Activated CD8-positive, alpha-beta memory T cell treated with anti-CD3 and anti-CD28 coated beads, Interleukin-2, amount 10 ng/mL, durations not matched to agents 7 days and 5 days (primary cell): ENCODE measurements at places on chromosomes 7 and 10. TPM values are rescaled to one million over a fixed set of nuclear protein-coding genes. Genes with fewer than 3 reads are reported as not detected.

DNA sequence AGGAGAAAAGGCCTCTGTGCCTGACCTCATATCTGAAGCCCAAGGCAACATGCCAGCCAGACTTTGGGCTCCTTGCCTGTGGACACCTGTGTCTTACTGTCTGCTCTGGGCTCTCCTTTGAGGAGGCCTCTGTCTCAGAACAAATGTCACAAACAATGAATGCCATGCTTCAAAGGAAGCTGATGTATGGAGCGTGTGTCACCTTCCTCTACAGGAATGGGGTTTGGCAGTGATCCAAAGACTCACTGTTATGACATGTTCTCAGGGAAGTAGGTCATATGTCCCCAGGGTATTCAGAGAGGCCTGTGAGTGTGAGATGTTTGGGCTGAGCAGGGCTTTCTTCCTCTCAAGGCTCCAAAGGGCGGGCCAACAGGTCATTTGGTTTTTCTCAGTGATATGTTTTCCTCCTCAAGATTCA, 38.4 kb downstream of the PTPRE start:
- no peak overlapping the region for H3K4me3 ChIP-seq
- H3K27me3 ChIP-seq = peaks cover 13% of the 10 kb centered on the region
- DNase-seq = no peak
- no peak overlapping the region for H3K27ac ChIP-seq
- H3K36me3 ChIP-seq = no peaks in the 10 kb centered on the region

TFEC gene
- total RNA-seq = 1.0 TPM

GRCh38 chr10:125344573-125345171, 184.3 kb upstream of the CTBP2 start:
- DNase-seq = no peak
- no peaks in the 10 kb centered on the region for H3K4me1 ChIP-seq
- H3K36me3 ChIP-seq = no peaks in the 10 kb centered on the region
- no peak overlapping the region for H3K27ac ChIP-seq

DNA sequence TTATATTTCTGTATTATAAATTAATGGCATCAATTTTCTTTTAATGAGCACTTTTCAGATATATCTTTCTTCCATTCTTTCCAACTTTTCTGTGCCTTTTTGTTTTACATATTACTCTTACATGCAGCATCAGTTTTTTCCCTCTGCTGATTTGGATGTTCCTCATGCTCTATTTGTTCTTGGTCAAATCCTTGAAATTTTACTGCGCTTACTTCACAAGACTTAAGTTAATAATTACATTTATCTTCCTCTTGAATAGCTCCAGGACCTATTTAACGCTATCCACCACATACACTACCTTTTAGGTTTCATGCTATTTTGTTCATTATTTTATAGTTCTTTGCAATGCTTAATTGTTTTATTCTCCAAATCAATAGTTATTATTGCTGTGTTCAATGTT, 97.6 kb upstream of the CTTNBP2 start:
- no peaks in the 10 kb centered on the region for H3K36me3 ChIP-seq
- DNase-seq = no peak
- H3K4me3 ChIP-seq = no peak overlapping the region
- no peaks in the 10 kb centered on the region for H3K4me1 ChIP-seq
- H3K27me3 ChIP-seq = no peaks in the 10 kb centered on the region

LRRN3 gene
- 154 TPM for total RNA-seq
